Stimulated activated CD4-positive, alpha-beta T cell treated with anti-CD3 and anti-CD28 coated beads, Interleukin-1b, Interleukin-23, amount 100 ng/mL, for 48 hours (primary cell): ENCODE measurements at places on chromosomes 13 and 19.

GRCh38 chr13:99558570-99559180 lies 57.4 kb downstream of the TM9SF2 start:
- no peak for DNase-seq

DNA sequence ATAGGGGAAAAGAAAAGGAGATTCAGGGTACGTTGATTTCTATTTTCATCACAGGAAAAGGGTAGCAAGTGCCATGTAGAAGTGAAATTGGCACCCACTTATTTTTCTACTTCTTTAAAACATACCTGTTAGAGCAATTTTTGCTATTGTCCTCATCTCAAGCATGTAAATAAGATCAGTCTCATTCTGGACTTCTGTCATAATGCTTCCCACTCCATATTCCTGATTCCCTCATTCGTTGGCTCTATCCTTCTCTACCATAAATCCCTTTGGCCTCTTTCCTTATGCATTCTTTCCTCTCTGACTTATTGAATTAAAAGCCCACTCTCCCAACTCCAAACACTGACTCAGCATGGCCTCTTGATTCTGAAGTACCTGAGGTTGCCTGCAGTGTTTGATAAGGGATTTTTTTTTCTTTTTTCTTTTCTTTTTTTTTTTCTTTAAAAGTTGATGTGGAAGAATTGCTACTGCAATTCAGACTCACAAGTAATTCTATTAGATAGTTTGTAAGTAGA lies 465.7 kb downstream of the SLITRK6 start:
- no peak for DNase-seq

DNA sequence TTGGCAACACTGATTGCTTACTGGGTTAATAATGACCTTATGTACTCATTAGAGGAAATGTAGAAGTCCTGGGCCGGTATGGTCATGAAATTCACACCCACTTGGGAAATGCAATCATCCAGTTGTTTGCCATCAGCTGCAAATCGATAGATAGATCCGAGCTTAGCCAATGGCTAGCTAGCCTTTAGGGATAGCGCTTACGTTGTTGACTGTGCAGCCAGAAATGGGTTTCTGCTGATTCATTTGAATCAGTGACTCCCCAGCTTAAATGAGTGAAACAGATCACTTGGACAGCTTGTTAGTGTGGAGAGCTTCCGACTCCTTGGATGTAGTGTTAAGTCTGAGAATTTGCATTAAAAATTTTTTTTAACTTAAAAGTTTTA lies 11.8 kb downstream of the IL17D start:
- DNase-seq: no peak

GRCh38 chr13:59452189-59452890 lies 711.4 kb downstream of the DIAPH3 start:
- no peak for DNase-seq

DNA sequence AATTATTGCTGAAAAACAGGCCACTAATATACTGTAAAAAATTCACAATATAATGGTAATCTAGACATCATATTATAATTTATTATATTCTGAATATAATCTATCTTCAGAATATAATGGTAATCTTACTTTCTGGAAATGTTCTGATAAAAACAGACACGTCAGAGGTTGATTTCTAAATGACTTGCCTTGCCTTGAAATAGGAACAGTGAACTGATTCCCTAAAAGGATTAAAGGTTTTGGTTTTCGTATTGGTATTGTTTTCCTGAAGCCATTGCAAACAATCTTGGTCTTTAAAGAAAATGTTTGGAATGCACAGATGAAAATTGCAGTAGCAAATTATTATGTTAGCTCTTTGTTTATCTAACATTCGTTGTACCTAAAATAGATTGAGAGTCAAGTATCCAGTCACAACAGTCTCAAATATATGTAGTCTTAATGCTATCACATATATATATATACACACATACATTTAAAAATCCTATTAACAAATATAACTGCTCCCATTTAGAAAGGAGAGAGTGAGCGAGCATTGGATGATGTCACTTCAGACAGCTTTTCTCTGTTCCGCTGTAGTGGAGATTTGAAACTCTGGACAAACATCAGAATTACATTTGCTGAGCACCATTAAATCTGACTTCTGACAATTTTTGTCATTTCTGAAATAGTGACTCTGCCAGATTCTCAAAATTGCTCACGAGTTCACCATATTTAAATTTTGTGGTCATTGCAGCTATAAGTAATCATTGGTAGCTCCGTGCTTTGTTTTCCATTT lies 1.7 kb downstream of the ITM2B start:
- no peak for DNase-seq

GRCh38 chr19:2145831-2146241 lies 5.5 kb downstream of the AP3D1 start:
- DNase-seq: no peak

DNA sequence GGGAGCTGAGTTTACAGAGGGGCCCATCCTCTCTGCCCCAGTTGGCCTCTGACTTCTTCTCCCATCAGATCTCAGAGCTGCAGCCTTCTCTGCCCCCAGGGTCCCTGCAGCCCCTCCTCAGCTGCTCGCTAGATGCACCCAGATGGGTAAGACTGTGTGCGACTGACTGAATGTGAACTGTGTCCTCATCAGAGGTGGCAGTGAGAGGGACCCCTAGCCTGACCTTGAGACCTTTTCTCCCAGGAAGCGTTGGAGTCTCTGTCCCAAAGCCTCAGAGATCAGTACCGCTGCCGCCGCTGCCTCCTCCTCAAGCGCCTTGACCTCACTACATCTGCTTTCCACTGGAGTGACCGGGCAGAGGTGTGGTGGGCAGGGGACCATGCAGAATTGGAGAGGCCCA lies 2.4 kb downstream of the FAM98C start:
- no peak for DNase-seq

GRCh38 chr19:6671960-6672359 lies 2.0 kb upstream of the TNFSF14 start:
- no peak for DNase-seq

GRCh38 chr13:106109391-106109791 lies 426.1 kb downstream of the EFNB2 start:
- no peak for DNase-seq

DNA sequence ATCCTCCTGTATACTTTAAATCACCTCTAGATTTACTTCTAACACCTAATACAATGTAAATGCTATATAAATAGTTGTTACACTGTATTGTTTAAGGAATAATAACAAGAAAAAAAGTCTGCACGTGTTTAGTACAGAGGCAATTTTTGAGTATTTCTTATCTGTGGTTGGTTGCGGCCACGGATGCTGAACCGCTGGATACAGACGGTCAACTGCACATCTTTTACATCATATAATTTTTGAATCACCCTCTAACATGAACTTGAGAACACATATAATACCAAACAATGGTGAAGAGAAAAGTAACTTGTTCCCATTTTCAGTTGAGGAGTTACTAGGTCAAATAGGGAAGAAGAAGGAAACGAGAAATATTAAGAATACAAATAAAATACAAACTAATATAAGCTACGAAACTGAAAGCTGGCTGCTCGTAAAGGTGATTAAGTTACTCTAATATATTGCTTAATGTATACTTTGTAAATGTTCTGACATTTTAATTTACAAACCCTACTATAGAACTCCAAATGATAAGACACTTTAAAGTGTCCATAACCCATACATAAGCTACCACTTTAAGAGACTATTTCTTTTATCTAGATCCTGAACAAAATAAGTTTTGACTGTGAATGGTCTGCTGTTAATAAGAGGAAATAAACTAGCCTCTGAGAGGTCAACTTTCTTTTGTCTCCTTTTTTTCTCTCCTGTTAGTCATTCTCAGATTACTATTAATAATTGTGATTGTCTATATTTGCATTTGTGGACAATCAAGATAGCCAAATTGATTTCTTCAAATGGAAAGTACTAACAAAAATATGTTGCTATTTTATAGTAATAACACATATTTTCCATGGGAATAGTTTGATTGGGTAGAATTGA lies 457.4 kb downstream of the DIAPH3 start:
- DNase-seq: no peak
